ENCODE measurements at places on chromosomes 2 and 18. TPM values are rescaled to one million over a fixed set of nuclear protein-coding genes. Genes with fewer than 3 reads are reported as not detected.

RALB gene
- total RNA-seq: 36.1 TPM

KATNAL2 gene
- 16.8 TPM for total RNA-seq

MEP1B gene
- total RNA-seq: 0.15 TPM

GKN2 gene
- total RNA-seq: not detected

IL37 gene
- not detected for total RNA-seq

OSBPL1A gene
- 84.3 TPM for total RNA-seq

SPP2 gene
- total RNA-seq: not detected

CNDP1 gene
- total RNA-seq: 0.33 TPM

PTPRM gene
- total RNA-seq: 41.7 TPM

SCG2 gene
- total RNA-seq: 0.66 TPM

LIPG gene
- total RNA-seq: 1.6 TPM

DPP10 gene
- 0.33 TPM for total RNA-seq

NEU2 gene
- total RNA-seq: not detected

AOX1 gene
- 100.0 TPM for total RNA-seq
